A549 treated with RU486 at 1 μM for 4 hours (cell line): ENCODE measurements at places on chromosomes 2 and 18. TPM values are rescaled to one million over a fixed set of nuclear protein-coding genes. Genes with fewer than 3 reads are reported as not detected.

Gene HOXD13
- 0.15 to 0.29 TPM (median 0.16 TPM) in 5 replicates for total RNA-seq

Gene MAP3K19
- not detected in 5 replicates for total RNA-seq

Gene GCFC2
- 13.5 to 18.9 TPM (median 16.8 TPM) in 5 replicates for total RNA-seq

Gene MITD1
- total RNA-seq, result 17.3 to 30.8 TPM (median 26.5 TPM) in 5 replicates

Gene KLHL41
- 0.08 to 0.43 TPM (median 0.23 TPM) in 5 replicates for total RNA-seq

Gene SMAD2
- 51.0 to 73.9 TPM (median 68.6 TPM) in 5 replicates for total RNA-seq

Gene RIT2
- not detected in 5 replicates for total RNA-seq

Gene GPC1
- 145 to 235 TPM (median 200 TPM) in 5 replicates for total RNA-seq

Gene NYAP2
- not detected in 5 replicates for total RNA-seq

Gene FBLN7
- total RNA-seq, result 0.59 to 0.97 TPM (median 0.78 TPM) in 4 of 5 replicates, not detected in the other

Gene SLC5A7
- not detected in 5 replicates for total RNA-seq

Gene GRP
- not detected in 5 replicates for total RNA-seq

Gene RAB27B
- 11.8 to 14.5 TPM (median 12.8 TPM) in 5 replicates for total RNA-seq

Gene TBR1
- 0.09 to 0.14 TPM in 2 of 5 replicates, not detected in the others for total RNA-seq

Gene DNAH7
- total RNA-seq, result 0.56 to 1.7 TPM (median 1.0 TPM) in 5 replicates

Gene SLC16A14
- total RNA-seq, result 0.87 to 1.7 TPM (median 1.1 TPM) in 5 replicates

Gene RETREG2
- total RNA-seq, result 58.9 to 85.7 TPM (median 81.2 TPM) in 5 replicates

Gene SLC1A4
- total RNA-seq, result 10.4 to 12.9 TPM (median 11.2 TPM) in 5 replicates

Gene OR6B2
- not detected in 5 replicates for total RNA-seq

Gene ACMSD
- not detected in 5 replicates for total RNA-seq

Gene CLIP4
- 18.2 to 28.6 TPM (median 24.8 TPM) in 5 replicates for total RNA-seq

Gene DSEL
- total RNA-seq, result 0.22 to 0.39 TPM (median 0.31 TPM) in 5 replicates

Gene C2orf66
- total RNA-seq, result 0.07 to 0.19 TPM (median 0.13 TPM) in 3 of 5 replicates, not detected in the others

Gene DSC1
- not detected in 5 replicates for total RNA-seq

Gene TIGD1
- 4.0 to 5.3 TPM (median 5.0 TPM) in 5 replicates for total RNA-seq

Gene GPR35
- 0.32 to 1.1 TPM (median 0.87 TPM) in 5 replicates for total RNA-seq

Gene ARHGAP25
- total RNA-seq, result 0.15 to 0.28 TPM (median 0.26 TPM) in 3 of 5 replicates, not detected in the others

Gene C2orf72
- total RNA-seq, result 5.6 to 9.3 TPM (median 5.6 TPM) in 5 replicates

Gene CFC1B
- not detected in 5 replicates for total RNA-seq

Gene HJURP
- total RNA-seq, result 76.2 to 89.5 TPM (median 80.6 TPM) in 5 replicates

Gene TACR1
- 0.14 to 0.57 TPM (median 0.17 TPM) in 5 replicates for total RNA-seq

Gene TNFRSF11A
- 6.5 to 10.2 TPM (median 8.6 TPM) in 5 replicates for total RNA-seq

Gene TEX44
- not detected in 5 replicates for total RNA-seq

Gene DPP4
- total RNA-seq, result 0.30 to 0.71 TPM (median 0.62 TPM) in 5 replicates

Gene IHH
- total RNA-seq, result 0.09 to 0.13 TPM (median 0.11 TPM) in 4 of 5 replicates, not detected in the other

Gene PROM2
- total RNA-seq, result 0.13 TPM in 1 of 5 replicates, not detected in the others
